ENCODE measurements at places on chromosomes 5 and 9.
A peak's percentile ranks its signal among the peaks of the same experiment; 100 is the strongest.

GRCh38 chr9:131270171-131271015 lies 5.9 kb downstream of the FAM78A start:
- peak; percentile 29 for DNase-seq

DNA sequence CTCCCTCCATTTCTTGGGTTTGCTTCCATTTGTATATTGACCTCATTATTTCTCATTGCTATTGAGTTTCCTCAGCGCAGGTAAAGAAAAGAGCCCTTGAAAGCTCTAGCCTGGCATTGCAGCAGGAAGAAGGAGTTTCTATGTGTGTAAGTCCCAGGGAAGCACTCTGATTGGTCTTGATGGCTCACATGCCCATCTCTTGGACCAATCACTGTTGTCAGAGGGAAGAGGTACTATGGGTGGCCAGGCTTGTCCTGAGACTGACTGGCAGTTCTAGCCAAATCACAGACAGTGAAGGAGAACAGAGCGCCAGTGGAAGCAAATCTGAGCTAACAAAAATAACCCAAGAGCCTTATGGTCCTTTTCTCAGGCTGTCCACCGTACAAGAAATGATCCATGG lies 219.0 kb downstream of the PAX5 start:
- DNase-seq, result no peak

GRCh38 chr5:149756354-149756753 lies 26.2 kb downstream of the PPARGC1B start:
- DNase-seq, result no peak

DNA sequence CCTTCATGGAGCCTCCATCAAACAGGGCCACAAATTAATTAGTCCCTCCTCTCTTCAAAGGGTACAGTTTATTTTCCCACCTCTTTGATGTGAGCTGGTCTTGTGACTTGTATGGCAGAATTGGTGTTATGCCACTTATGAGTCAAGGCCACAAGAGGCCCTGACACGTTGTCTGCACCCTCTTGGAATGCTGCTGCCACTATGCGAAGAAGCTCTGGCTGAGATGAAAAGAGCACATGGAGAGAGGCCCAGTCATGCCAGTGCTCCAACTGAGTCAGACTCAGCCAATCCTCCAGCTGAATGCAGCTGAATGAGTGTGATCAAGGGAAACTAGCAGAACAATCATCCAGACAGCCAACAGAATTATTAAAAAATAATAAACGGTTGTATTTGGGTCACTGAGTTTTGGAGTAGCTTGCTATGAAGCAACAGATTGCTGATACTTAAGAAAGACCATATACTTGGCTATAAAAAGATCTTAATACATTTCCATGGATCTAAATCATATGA lies 128.3 kb downstream of the MARCHF11 start:
- no peak for DNase-seq

DNA sequence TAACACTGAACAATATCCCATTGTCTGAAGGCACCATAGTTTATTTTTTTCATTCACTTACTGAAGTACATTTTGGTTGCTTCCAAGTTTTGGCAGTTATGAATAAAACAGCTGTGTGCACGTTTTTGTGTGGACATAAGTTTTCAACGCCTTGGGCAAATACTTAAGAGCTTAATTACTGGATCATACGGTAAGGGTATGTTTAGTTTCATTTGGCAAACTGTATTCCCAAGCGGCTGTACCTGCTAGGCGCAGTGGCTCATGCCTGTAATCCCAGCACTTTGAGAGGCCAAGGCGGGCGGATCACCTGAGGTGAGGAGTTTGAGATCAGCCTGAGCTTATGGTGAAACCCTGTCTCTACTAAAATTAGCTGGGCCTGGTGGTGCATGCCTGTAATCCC lies 63.7 kb upstream of the FAM120A start:
- no peak for DNase-seq

- DNase-seq, result peak; percentile 23
Measured at GRCh38 chr5:109468737-109469420, 59.1 kb upstream of the PJA2 start.

DNA sequence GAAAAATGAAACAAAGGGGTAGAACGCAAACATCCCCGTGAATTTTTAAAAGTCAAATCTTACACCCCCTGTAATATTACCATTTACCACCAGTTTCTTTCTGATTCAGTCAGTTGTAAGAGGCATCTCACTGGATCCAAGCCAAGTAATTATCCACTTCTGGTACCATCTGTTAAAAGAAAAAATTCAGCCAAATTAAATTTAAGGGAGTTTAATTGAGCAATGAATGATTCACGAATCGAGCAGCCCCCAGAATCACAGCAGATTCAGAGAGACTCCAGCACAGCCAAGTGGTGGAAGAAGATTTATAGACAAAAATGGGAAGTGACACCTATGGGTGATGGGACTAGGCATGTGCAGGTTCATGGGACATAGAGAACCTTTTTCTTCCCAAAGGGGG lies 29.9 kb upstream of the MTMR12 start:
- no peak for DNase-seq

Measured in activated CD4-positive, CD25-positive, alpha-beta regulatory T cell (primary cell).